H7 (cell line): ENCODE measurements at places on chromosomes 7 and 10. TPM values are rescaled to one million over a fixed set of nuclear protein-coding genes. Genes with fewer than 3 reads are reported as not detected.

DNA sequence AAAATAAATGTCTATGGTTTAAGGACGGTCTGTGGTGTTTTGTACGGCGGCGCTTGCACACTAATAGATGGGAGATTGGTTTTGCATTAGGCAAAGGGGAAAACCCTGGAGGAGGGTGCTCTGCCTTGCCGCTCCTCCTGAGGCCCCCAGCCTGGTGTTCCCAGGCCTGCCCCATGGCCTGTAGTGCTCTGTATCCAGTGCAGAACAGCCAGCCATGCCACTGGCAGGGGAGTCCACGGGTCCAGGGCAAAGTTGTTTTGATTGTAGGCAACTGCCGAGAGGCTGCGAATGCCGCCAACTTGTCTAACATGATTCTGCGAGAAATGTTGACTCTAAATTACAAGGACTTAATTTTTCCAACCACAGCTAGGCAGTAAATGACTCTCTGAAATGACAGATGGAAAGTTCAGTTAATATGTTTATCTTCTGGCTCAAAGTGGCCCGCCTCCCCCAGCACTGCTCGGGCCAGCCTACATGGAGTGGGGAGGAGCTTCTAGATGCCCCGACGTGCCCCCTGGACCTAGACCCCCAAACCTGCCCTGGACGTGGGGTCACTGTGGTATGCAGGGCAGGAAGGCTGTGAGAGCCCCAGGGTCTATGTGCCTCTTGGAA is 104.6 kb upstream of the GDF10 start:
- no peak for DNase-seq

GRCh38 chr10:132461103-132461682 is 64.2 kb downstream of the PWWP2B start:
- DNase-seq = peak; percentile 55

DNA sequence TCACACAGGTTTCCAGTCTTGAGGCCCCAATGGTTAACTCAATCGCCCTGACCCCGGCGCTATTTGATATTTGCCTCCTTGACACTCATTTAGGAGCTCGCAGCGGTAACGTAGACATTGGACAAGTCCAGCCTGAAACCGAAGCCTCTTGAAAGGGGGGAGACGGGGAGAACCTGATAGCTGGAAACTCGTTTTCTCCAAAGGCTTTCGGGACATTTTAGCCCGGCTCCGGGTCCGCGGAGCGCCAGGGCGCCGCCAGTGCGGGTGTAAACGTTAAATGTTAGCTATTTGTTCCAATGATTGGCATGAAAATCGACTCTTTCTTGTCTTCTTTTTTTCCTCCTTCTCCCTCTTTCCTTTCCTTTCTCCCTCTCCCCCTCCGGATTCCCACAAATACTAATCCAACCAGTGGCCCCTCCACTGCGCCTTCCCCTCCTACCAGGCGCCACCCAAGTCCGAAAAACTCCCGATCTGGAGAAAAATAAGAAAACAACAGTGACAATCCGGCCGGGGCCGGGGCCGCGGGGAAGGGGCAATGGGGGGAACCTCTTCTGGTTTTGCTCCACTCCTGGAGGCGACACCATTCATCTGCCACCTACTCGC is 17.2 kb upstream of the GATA3 start:
- peak; percentile 61 for DNase-seq

- DNase-seq = no peak
Measured at GRCh38 chr10:30171601-30172000, 112.2 kb upstream of the JCAD start.

- no peak for DNase-seq
Measured at GRCh38 chr7:123131961-123132360, 67.8 kb downstream of the SLC13A1 start.

DNA sequence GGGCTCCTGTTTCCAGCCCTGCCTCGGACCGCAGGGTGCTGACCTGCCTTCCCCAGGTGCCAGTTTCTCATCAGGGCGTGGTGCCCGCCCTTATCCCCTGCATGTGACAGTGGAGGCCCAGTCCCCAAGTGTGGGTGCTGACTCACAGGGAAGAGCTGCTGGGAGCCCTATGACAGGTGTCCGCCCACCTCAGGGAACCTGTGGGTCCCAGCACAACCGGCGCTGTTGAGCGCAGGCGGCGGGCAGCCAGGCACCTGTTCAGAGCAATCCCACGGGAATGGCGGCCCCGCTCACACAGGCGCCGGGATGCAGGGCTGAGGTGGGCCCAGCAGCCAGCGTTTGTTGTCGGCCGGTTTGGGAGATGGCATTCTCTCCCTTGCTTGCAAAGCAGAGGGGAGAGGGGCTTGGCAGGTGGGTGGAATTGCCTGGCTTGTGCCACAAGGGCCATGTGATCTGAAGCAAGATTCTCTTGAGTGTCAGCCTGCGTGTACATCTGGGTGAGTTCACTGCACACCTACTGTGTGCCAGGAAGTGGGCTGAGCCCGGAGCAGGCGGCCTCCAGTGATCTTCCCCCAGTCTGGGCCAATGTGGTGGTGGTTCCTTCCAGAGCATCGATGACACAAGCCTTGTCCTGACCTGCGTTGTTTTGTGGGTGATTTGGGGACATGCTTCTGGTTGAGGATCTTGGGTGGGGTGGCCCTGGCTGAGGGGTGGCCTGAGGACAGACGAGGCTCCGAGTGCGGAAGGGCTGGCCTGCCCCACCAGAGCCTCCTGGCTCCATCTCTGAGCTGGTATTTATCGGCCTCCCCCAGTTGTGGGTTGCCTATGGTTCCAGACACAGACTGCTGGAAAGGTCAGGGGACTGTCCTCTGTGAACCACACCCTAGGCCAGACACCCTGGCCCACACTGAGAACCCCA is 2.4 kb downstream of the PWWP2B start:
- DNase-seq = peak; percentile 46

- DNase-seq = no peak
Measured at GRCh38 chr7:75667938-75668337, 70.8 kb downstream of the HIP1 start.

GRCh38 chr7:42254217-42254616 is 17.2 kb upstream of the GLI3 start:
- no peak for DNase-seq

- no peak for DNase-seq
Measured at GRCh38 chr7:120991581-120991980, 3.1 kb downstream of the CPED1 start.

DNA sequence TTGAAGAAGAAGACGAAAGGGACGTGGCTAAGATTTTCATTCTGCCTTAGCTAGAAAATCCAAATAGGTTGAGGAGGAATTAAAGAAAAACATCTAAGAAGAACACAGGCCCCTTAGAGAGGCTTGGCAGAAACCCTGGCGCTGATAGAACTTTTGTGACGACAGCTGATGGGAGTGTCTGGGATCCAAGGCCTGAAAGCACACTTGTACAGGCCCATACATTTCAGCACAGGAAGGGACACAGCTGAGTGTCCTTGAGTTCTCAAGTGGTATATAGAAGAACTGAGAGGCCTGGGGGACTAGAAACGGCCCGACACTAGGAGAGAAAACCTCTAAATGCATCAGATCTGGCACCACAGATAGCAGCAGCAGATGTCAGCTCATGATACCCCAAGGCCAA is 39.5 kb downstream of the PRPS1L1 start:
- DNase-seq = no peak

- DNase-seq = peak; percentile 70
Measured at GRCh38 chr7:149598721-149599308, 101.2 kb upstream of the ZNF746 start.

DNA sequence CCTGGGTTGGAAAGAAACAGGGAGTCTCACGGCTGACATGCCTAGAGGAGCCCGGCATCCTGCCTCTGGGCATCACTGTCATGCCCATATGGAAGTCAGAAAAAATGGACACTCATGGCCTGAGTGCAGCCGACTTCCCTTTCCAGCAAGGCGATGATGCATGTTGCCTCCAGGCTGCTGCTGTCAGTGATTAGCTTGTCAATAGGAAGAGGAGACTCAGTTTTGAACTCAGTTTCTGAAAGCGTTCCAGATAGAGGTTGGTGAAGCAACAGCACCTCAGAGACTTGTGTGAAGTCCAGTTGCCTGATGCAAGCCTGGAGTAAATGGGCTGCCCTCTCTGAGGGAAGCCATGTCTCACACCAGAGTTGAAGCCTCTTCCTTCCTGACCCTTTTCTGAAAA is 148.4 kb downstream of the TPST1 start:
- no peak for DNase-seq

Gene NUTM2B
- 0.11 and 0.59 TPM in 2 replicates for total RNA-seq

Gene TMEM213
- total RNA-seq = not detected in 2 replicates

Gene TCF7L2
- total RNA-seq = 10.1 and 12.0 TPM in 2 replicates

Gene GTF2IRD1
- 19.6 and 21.1 TPM in 2 replicates for total RNA-seq

Gene ADAP1
- 4.9 and 5.0 TPM in 2 replicates for total RNA-seq

Gene OTUD1
- 3.1 and 6.2 TPM in 2 replicates for total RNA-seq

Gene SUV39H2
- total RNA-seq = 26.8 and 27.6 TPM in 2 replicates

Gene MKI67
- 17.1 and 34.4 TPM in 2 replicates for total RNA-seq
